ENCODE measurements at places on chromosomes 7 and 10. TPM values are rescaled to one million over a fixed set of nuclear protein-coding genes. Genes with fewer than 3 reads are reported as not detected.
A peak's percentile ranks its signal among the peaks of the same experiment; 100 is the strongest.

DNA sequence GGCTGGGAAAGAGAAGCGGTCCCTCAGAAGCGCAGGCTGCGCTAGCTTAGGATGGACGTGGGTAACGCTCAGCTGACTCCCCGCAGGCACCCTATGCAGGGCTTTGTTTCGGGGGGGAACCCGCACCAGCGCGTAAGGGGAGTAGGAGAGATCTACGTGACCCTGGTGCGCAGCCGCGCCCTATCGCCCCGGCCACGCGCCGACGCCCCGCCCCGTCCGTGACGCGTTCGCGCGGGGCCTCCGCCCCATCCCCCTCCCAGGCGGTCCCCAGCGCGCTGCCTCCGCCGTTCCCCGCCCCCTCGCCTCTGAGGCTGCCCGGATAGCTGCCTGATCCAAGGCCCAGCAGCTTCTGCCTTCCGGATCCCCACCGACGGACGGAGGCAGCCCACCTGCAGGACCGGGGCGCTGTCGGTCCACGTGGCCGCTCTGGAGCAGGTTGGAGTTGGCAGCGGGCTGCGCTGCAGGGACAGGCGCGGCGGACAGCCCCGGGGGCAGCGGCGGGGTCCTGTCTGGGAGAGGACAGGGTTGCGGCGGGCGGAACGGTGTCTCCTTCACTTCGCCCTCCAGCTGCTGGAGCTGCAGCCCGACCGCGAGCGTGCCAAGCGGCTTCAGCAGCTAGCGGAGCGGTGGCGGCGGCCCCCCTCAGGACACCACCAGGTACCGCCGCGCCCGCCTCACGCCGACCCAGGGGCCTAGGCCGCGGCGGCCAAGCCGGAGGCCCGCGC lies at the start of gene VDAC2:
Gene VDAC2 (plus strand): TSS at position 515 of the 725 bp plus-strand sequence. CDS start 363 bp downstream, outside the sequence.
- H3K36me3 ChIP-seq = peaks cover 2% of the 10 kb centered on the region
- DNase-seq = peak; percentile 95
- H3K27me3 ChIP-seq = no peaks in the 10 kb centered on the region

- H3K4me3 ChIP-seq = no peak overlapping the region
- peak; percentile 29 for DNase-seq
- no peaks in the 10 kb centered on the region for H3K27me3 ChIP-seq
- H3K4me1 ChIP-seq = no peaks in the 10 kb centered on the region
- peak overlapping the region; percentile 95 for H3K27ac ChIP-seq
These were observed 9.4 kb upstream of the GET4 start for GRCh38 chr7:867001-867405.

DNA sequence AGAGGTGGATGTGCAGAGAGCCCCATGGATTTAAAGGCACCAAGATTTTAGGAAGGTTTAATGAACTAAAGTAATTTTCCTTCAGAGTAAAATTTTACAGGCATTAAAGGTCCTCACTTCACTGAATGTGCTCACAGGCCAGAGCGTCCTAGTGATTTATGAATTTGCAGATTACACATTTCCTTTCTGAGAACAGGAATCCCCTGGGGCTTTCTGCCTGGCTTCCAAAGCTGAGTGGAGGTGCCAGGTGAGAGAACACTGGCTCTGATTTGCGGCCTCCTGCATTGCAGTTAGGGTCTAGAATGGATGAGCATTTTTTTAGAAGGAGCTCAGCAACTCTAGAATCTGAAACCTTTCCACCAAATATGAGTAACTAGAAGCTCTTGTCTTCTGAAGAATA lies 194.3 kb downstream of the SORCS3 start:
- H3K4me1 ChIP-seq = no peaks in the 10 kb centered on the region
- H3K27me3 ChIP-seq = no peaks in the 10 kb centered on the region
- H3K36me3 ChIP-seq = no peaks in the 10 kb centered on the region

The PDE6C gene
- not detected for total RNA-seq

The CHCHD3 gene
- 53.9 TPM for total RNA-seq
